ENCODE measurements at places on chromosomes 7 and 10.

DNA sequence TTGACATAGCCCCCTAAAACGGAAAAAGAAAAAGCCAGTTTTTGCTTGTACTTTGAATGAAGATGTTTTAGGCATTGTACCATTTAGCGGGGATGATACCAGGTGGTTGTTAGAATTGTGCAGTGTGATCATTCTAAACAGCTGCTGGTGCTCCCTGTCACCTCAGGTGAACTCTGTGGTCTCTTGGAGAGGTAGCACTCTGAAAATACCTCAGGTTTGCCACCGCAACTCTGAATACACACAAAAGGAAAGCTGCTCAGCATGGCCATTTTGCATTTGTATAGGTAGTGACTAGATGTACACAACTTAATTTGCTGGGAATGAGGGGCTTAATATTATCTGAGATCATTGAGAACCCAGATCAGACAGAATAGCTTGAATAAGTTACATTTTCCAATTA is 52.6 kb downstream of the PLEKHA8 start:
- no peak for DNase-seq

DNA sequence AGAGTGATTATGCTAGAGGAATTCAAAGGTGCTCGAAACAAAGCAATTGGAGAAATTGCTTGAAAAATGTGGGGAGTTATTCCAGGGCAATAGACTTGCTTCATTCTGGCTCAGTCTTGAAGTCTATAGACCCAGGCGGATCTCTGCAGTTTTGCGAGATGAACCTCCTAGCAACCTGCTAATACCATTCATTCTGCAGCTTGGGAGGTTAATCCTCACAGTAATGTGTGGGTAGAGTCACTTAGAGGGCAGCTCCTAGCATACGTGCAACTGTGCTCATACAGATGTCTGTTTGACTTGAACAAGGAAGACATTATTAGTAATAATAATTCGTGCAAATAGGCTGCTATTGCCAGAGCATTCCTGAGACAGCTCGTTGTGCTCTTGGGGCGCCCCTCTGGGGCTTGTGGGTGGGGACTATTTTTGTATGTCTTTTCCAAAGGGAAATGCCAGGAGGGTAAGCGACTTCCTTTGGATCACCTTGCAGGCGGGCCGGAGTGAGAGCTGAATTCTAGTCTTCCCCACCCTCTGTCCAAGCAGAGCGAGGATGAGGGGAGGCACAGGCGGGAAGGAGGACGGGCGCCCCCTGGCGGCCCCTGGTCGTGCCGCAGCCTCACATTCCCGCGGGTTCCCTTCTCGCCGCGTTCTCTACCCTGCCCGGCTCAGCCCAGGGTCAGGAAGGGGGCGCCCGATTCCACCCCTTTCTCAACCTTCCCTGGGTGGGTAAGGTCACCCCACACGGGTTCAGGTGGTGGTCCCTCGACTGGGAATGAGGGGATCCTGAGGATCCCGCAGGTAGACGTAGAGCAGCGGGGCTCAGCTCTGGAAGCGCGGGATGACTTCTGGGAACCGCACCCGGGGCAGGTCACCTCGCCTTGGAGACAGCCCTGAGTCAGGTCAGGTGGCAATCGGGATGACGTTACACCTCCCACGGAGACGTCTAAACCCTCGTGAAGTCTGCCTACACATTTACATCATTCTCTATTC is 241.5 kb downstream of the PHTF2 start:
- no peak for DNase-seq

GRCh38 chr7:131459256-131459655 is 97.2 kb downstream of the PODXL start:
- DNase-seq: no peak

DNA sequence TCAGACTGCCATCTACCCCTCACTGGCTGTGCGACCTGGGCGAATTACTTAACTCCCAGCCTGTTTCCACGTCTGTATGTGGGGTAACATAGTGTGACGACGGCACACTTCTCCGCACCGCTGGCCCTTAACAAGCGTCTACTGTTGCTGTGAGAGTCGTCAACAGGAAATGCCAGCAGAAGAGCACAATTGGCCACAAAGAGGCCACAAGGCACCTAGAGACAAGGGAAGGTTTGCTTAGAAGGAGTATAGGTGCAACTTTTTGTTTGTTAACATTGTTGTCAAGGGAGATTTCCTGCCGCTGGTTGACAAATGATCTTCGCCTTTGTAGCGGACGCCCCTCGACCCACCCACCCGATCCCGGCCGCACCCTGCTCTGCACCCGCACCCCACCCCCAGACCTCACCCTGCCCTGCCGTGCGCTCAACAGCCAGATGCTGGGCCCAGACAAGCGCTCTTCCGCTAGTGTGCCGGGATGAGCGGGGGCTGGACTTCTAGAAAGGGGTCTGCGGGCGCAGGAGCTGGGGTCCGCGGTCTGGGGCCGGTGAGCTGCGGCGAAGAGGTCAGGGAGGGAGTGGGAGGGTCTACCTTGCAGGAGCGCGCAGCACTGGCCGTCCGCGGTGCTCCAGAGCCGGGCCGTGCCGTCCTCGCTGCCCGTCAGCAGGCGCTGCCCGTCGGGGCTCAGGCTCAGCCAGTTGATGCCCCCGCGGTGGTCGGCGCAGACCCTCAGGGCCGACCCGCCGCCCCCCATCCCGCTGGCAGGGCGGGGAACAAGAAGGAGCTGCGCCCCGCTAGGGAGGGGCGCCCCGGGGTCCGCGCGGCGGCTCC is 785 bp downstream of the WDR86 start:
- DNase-seq: no peak

DNA sequence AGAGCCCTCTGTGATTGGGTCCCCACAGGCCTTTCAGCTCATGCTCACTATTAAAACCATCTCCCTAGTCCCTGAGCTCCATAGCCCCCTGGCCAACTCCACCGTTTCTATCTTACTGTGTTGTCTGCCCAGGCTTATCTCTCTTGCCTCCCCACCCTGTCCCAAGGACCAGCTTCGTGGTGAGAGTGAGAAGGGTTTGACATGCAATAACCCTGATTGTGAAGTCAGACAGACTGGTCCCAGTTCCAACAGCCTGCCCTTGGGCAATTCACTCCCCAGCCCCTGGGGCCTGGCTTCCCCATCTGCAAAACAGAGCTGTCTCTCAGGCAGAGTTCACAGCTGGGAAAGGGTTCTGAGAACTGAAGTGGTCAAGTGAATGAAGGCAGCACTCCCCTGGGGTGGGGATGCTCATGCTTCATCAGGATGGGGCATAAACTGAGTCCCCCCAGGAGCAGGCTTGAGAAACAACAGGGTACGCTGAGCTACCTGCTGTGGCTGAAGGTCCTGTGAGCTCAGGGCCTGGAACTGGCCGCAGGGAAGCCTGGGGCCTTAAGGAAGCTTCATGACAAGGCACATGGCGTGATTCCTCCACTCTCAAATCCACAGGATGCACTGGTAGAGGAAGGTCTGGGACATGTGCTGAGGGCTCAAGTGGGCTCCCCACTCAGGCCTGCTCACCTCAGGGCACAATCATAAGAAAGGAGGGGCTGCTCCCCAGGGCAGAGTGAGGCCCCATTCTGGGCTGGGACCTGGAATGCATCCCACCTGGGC is 1.8 kb upstream of the PPIF start:
- no peak for DNase-seq

DNA sequence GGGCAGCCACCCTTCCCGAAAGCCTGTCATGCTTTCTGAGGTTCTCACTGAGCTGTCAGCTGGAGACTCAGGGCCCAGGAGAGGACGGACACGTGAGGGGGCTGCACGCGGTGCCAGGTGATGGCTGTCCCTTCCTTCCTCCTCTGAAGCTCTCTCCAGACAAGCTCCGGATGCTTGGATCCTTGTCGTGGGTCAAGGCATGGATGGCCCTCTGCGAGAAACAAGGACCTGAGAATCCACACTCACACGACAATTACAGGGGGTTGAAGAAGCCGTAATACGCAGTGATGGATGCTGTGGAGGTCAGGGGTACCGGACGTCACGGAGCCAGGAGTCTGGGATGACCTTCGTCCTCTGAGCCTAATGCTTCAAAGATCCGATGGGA is 170.3 kb downstream of the USP6NL start:
- DNase-seq: no peak

DNA sequence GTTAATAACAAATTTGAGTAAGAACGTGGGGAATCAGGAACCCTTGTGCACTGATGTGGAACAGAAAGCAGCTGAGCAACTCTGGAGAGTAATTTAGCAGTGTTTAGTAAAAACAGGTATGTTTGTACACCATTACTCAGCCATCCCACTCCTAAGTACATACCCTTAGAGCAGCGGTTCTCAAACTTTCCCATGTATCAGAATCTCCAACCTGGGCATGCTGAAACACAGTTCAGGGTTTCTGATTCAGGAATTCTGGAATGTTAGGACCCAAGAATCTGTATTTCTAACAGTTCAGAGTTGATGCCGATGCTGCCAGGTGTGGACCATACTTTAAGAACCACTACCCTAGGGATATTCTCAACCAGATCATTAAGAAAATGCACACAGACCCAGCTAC is 5.1 kb downstream of the SGMS1 start:
- no peak for DNase-seq

DNA sequence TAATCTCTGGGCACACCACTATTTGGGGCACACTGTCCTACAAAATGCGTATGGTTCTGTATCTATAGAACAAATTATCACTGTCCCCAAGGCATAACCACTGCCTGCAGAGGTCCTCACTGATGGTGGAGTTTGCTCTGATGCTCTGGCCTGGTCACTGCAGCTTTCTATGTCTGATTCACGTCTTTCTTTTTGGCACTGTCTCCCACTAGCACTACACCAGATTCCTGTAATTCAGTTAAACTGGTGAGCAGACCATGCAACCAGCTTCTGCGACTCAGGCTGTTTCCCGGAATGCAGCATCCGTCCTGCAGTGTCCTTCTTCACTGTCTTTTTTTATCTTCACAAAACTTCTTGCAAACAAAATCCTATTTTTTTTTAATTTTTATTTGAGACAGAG is 112.8 kb downstream of the KLF6 start:
- no peak for DNase-seq

GRCh38 chr10:80471001-80471400 is 16.9 kb downstream of the TSPAN14 start:
- DNase-seq: no peak

DNA sequence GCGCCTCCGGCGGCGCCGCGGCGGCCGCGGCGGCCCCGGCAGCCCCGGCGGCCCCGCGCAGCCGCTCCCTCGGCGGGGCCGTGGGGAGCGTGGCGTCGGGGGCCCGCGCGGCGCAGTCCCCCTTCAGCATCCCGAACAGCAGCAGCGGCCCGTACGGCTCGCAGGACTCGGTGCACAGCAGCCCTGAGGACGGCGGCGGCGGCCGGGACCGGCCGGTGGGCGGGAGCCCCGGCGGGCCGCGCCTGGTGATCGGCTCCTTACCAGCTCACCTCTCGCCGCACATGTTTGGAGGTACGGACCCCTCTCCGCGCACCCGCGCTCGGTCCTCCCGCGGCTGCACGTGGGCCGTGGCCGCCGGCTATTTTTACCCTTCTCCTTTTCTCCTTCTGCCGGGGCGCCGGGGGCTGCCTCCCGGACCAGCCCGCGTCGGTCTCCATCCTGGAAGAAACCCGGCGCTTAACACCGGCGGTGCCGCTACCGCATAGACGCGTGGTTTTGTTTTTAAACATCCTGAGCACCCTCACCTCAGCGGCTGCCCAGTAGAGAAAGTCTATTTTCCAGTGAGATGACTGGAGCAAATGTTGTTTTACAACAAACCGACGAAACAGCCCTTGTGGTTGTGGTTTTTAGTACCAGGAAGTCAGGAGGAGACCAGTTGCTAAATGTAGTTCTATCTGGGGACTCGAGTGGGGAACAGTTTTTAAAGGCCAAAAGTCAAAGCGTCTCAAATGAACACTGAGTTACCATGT is 1.3 kb downstream of the ZNRF2 start:
- DNase-seq: peak; percentile 14

GRCh38 chr7:44291733-44292419 is 33.5 kb downstream of the CAMK2B start:
- DNase-seq: no peak

DNA sequence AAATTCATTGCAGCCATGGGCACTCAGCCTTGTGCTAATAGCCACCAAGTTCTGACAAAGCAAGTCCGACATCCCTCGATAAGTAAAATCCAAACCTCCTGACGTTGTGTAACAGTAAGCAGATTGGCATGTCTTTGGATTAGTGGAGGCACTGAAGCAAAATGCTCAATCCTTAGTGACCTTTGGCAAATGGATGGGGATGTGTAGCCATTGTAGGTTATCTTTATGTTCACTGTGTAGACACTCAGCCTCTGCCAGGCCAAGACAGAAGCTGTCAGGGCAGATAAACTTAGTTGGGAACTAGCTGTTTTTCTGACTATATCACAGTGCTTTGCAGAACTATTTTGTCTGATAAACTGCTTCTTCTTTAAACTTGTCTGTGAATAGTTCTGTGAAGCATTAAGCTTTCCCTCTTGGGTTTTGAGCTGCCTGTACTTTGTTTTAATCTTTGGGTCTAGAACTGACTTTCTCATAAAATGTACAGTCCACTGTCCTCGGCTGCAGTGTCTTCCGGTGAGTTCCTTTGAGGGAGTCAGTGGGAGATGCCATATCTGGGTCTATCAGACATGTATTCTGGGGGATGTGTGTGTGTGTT is 220.8 kb downstream of the LRMDA start:
- DNase-seq: no peak

GRCh38 chr7:17530741-17531421 is 232.4 kb downstream of the AHR start:
- DNase-seq: no peak

- DNase-seq: no peak
These were observed 66.1 kb downstream of the FZD1 start for GRCh38 chr7:91330191-91330808.

DNA sequence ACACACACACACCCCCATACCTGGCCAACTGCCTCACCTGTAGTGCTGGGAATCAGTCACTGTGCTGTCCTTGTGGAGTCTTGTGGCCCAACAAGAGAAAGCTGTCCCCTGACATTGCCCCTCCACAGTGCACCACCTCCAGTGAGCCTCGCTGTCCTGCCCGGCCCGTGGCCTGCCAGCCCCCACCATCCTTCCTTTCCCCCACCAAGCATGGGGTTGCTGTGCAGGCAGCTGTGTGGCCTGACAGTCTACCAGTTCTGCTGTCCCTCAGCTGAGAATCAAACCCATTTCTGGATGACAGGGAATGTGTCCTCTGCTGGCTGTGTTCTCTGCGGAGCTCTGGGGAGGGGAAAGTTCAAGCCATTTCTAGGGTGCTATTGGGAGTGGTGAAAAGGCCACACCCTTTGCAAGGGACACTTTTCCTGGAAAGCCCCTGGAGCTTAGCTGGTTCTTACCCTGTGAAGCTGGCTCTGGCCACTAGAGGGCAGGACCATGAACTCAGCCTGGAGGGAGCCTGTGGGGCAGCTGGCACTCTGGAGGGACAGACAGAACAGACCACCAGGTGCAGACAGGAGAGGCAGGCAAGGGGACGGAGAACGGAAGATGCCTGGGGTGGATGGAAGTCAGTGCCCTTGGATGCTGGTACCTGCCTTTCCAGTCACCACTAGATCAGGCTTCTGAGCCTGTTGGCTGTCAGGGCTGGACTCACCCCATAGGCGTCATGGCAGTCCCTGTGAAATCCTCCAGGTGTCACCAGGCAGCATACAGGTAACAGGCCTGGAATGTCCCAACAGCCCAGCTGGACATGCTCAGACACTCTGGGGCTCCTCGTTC is 10.5 kb upstream of the MTPAP start:
- no peak for DNase-seq

All from AG09309 (cell line).